Cardiac atrium fibroblast (primary cell): ENCODE measurements at places on chromosomes 11 and 22. TPM values are rescaled to one million over a fixed set of nuclear protein-coding genes. Genes with fewer than 3 reads are reported as not detected.

Gene KREMEN1
- total RNA-seq: 6.9 and 9.4 TPM in 2 replicates

Gene SF3B2
- total RNA-seq: 103 and 107 TPM in 2 replicates

Gene FGF4
- not detected in 2 replicates for total RNA-seq

Gene TTLL8
- not detected in 2 replicates for total RNA-seq

Gene PITPNM1
- 37.5 and 38.1 TPM in 2 replicates for total RNA-seq

Gene DDX25
- not detected in 2 replicates for total RNA-seq

Gene PRCP
- 97.0 and 102 TPM in 2 replicates for total RNA-seq

Gene C2CD3
- total RNA-seq: 8.1 and 10.5 TPM in 2 replicates

Gene THY1
- 45.8 and 46.6 TPM in 2 replicates for total RNA-seq

Gene SCGB1A1
- total RNA-seq: not detected in 2 replicates

Gene MFRP
- not detected in 2 replicates for total RNA-seq

Gene CCDC15
- 0.97 and 3.1 TPM in 2 replicates for total RNA-seq

Gene CCDC87
- 0.16 TPM in 1 of 2 replicates, not detected in the other for total RNA-seq

Gene MPZL3
- total RNA-seq: 0.49 TPM in 1 of 2 replicates, not detected in the other

Gene NRGN
- total RNA-seq: 0.16 and 0.36 TPM in 2 replicates

Gene CD59
- total RNA-seq: 988 and 1,021 TPM in 2 replicates

Gene OR51B4
- not detected in 2 replicates for total RNA-seq

Gene CDC42BPG
- under 0.01 TPM in 1 of 2 replicates, not detected in the other for total RNA-seq

Gene FDXACB1
- 0.97 and 2.0 TPM in 2 replicates for total RNA-seq

Gene PIM3
- total RNA-seq: 26.4 and 41.3 TPM in 2 replicates

Gene ADAMTS15
- total RNA-seq: 44.9 and 45.9 TPM in 2 replicates

Gene OR56A1
- total RNA-seq: not detected in 2 replicates

Gene ROM1
- total RNA-seq: 9.2 and 24.7 TPM in 2 replicates

Gene SLC22A25
- not detected in 2 replicates for total RNA-seq

Gene NLRP14
- 0.49 TPM in 1 of 2 replicates, not detected in the other for total RNA-seq

Gene TMEM45B
- total RNA-seq: not detected in 2 replicates
